ENCODE measurements at places on chromosomes 1 and 21. TPM values are rescaled to one million over a fixed set of nuclear protein-coding genes. Genes with fewer than 3 reads are reported as not detected.

TLCD4 gene
- total RNA-seq, result 0.04 TPM

PIGC gene
- 19.7 TPM for total RNA-seq

HNRNPR gene
- 130 TPM for total RNA-seq

FALEC gene
- total RNA-seq, result 0.20 TPM

OLFML3 gene
- 0.86 TPM for total RNA-seq

BSND gene
- not detected for total RNA-seq

ZNF593OS gene
- not detected for total RNA-seq

SPRR2B gene
- total RNA-seq, result not detected

HSD3B2 gene
- total RNA-seq, result not detected

LBR gene
- total RNA-seq, result 73.9 TPM

All from pulmonary artery endothelial cell (primary cell).